Panc1 (cell line): ENCODE measurements at places on chromosomes 1 and 21.

- no peaks in the 10 kb centered on the region for H3K27me3 ChIP-seq
- H3K4me3 ChIP-seq = no peak overlapping the region
- H3K4me1 ChIP-seq = no peaks in the 10 kb centered on the region
- no peaks in the 10 kb centered on the region for H3K36me3 ChIP-seq
- no peak overlapping the region for H3K27ac ChIP-seq
- no peak for DNase-seq
These were observed 197.7 kb upstream of the POU3F1 start for GRCh38 chr1:38244218-38244845.

DNA sequence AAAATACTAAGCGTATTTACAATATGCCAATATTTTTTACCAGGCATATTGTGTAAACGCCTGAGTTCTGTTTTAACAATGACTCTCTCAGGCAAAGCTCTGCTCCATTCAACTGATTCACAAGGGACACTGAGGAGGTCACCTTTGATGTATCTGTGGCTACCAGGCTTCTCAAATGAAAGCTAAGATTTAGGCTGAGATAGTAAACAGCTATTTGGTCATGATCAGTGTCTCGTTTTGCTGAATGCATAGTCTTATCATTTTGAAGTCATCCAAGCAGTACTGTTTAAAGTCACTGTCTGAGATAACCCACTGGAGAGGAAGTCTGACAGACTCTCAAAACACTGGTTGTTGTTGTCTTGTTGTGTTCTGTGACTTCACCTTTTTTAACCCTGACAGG lies 13.7 kb upstream of the PLPPR5 start:
- no peaks in the 10 kb centered on the region for H3K4me1 ChIP-seq
- no peaks in the 10 kb centered on the region for H3K27me3 ChIP-seq
- H3K27ac ChIP-seq = no peak overlapping the region
- no peak for DNase-seq
- H3K36me3 ChIP-seq = no peaks in the 10 kb centered on the region

DNA sequence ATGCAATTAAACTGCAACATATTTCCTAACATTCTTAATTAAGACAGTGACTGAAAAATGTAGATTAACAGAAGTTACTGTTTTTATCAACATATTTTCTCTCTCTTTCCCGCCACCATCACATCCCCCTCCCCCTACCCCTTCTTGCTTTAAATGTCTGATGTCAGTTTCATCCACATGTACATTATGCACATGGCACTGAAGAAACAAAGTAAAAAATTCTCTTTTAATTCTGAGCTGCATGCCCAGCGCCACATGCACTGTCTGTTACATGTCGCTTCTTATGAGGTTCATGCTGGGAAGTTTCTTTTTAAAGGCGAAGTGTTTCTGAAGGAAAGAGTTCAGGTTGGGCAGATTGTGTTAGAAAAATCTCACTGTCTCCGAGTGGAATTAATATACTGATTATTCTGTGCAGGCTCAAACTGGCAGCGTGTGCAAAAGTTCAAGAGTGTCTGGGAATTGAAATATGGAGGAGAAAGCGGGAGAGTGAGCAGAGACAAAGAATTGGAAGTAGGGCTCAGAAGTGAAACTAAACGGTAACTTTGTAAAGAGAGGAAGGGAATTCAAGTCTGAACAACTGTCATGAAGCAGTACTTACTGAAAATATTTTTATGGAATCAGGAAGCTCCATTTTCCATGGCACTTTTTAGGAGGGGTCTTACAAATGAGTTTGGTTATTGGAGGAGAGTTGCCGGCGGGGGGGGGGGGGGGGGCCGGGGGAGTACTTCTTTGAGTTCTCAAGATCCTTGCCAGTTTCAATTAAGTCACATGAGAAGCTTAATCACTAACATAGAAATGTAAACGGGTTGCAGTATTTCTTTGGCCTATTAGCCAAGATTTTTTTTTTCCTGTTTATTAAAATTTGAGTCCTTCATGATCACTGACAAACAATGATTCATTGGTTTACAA lies 217.6 kb downstream of the SDCCAG8 start:
- no peak overlapping the region for H3K27ac ChIP-seq
- H3K36me3 ChIP-seq = no peaks in the 10 kb centered on the region
- H3K4me1 ChIP-seq = no peaks in the 10 kb centered on the region
- no peaks in the 10 kb centered on the region for H3K27me3 ChIP-seq
- no peak overlapping the region for H3K4me3 ChIP-seq

- no peaks in the 10 kb centered on the region for H3K36me3 ChIP-seq
- H3K4me3 ChIP-seq = no peak overlapping the region
- no peak for DNase-seq
These were observed 37.7 kb downstream of the KCNAB2 start for GRCh38 chr1:6083385-6083784.

DNA sequence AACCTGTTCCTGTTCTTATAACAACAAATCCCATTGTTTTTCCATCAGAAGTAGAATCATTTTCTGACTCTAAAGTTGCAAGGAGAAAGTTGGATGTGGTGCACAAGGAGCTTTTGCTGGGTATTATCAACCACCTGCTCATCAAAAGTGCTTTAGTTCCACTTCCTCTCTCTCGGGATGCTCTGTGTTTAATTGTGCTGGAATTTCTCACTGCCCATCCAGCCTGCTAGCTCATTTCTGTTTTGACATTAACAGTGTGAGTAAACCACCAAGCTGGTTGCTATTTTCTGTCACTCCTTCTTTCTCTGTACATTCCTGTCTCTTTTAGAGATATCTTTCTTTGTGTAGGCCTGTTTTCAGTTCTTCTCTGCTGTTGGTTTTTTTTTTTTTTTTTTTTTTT lies 6.0 kb downstream of the KDM4A start:
- H3K36me3 ChIP-seq = peaks cover 22% of the 10 kb centered on the region
- no peak overlapping the region for H3K27ac ChIP-seq
- no peaks in the 10 kb centered on the region for H3K27me3 ChIP-seq
- no peak for DNase-seq

- no peak overlapping the region for H3K4me3 ChIP-seq
- no peaks in the 10 kb centered on the region for H3K4me1 ChIP-seq
- DNase-seq = peak; percentile 10
- H3K27me3 ChIP-seq = no peaks in the 10 kb centered on the region
These were observed 2.7 kb downstream of the SERPINC1 start for GRCh38 chr1:173914366-173914871.

DNA sequence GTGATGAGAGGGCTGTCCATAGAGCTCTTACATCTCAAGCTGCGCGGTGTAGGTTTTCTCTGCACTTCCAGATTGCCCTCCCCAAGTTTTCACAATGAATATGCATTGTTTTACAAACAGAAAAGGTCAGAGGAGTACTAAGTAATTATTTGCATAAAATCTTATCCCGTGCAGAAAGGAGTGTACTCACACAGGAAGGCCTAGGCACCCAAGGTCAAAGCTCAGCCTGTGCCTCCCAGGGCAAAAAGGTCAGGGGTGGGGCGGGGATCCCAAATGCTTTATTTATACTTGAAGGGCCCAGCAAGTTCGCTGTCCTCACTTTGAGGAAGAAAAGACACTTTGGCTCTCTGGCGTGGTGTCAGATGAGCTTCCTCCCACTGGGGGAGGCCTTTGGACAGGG lies 10.3 kb upstream of the KCNE1 start:
- no peak overlapping the region for H3K4me3 ChIP-seq
- H3K27ac ChIP-seq = no peak overlapping the region
- H3K27me3 ChIP-seq = no peaks in the 10 kb centered on the region

- H3K4me1 ChIP-seq = no peaks in the 10 kb centered on the region
- no peaks in the 10 kb centered on the region for H3K36me3 ChIP-seq
- no peaks in the 10 kb centered on the region for H3K27me3 ChIP-seq
- no peak for DNase-seq
- no peak overlapping the region for H3K27ac ChIP-seq
- H3K4me3 ChIP-seq = no peak overlapping the region
These were observed 150.8 kb upstream of the ERG start for GRCh38 chr21:38649120-38649519.
